Esophagus squamous epithelium (tissue), 5 donors: ENCODE measurements at places on chromosomes 11 and 22.

GRCh38 chr11:75249704-75250103, 9.1 kb downstream of the TPBGL start:
- DNase-seq = no peak

- DNase-seq = no peak
Measured at GRCh38 chr22:48784701-48785503, 1042.8 kb downstream of the BRD1 start.

DNA sequence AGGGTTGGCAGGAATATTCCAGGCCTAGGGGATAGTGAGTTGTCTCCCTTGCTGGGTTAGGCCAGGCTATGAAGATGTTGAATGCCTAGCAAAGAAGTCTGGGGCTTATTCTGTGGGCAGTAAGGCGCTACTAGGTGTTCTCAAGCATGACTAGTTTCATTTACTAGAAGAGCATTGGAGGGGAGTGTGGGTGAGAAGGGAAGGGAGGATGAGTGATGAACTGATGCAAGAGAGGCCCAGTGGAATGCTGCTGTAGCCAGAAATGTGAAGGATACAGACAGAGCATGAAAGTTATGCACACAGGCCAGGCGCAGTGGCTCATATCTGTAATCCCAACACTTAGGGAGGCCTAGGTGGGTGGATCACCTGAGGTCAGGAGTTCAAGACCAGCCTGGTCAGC, 33.5 kb downstream of the POU2F3 start:
- DNase-seq = no peak

DNA sequence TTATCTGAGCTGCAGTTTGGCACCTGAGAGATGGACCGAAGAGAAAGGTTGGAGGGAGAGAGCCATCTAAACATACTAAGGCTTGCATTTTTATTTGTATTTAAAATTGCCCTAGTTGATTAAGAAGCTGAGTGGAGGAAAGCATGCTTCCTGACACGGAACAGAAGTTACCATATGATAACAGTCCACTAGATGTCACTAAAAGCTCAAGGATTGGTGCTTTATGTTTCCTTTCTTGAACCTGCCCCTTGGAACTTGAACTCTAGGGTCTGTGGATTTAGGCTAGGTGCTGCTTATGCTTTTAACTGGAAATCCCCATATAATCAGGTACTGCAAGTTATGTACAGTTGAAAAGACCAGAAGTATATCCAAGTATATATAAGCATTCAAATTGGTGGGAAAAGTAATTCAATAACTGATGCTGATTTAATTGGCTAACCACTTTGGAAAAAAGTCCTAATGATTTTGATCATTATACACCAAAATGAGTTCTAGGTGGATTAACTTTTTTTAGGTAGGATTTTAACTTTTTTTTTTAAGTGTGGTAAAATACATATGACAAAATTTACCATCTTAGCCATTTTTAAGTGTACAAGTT, 9.5 kb downstream of the RBMXL2 start:
- DNase-seq = no peak

DNA sequence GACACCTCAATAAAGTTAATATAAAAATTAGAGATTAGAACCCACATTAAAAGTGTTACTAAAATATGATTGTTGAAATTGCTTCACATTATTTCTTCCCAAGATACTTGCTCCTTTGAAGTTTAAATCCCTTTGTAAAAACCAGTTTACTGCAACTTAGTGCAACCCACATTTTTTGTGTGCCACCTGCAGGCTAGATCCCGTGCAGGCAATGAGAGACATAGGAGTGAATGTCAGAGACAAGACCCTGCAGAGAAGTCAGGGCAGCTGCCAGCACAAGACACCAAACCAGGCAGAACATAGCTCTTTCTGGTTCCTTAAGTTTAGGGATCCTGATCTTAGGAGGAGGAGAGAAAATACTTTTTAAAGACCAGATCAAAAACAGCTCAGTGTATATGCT, 142.8 kb upstream of the MTNR1B start:
- DNase-seq = no peak

GRCh38 chr22:32699686-32700085, 101.8 kb upstream of the TIMP3 start:
- no peak for DNase-seq

GRCh38 chr22:35394011-35394312, 6.0 kb upstream of the MCM5 start:
- DNase-seq = no peak

GRCh38 chr11:57804466-57804865, 42.9 kb downstream of the CTNND1 start:
- DNase-seq = no peak

DNA sequence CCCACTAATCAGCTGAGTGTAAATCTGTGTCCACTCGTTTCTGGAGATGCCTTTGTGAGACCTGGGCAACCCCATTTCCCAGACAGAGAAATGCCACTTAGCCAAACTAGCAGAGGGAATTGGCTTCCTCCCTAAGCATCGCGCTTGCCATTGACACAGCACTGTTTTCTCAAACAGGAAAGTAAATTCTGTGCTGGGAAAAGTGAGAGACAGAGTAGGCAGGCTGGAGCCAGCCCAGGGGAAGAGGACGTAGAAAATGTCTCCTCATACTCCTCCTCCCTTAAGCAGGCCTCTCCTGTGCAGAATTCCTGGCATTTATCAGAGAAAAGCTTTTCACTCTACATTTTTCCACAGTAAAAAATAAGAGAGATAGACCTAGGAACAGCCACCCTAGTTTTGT, 99.1 kb upstream of the AMOTL1 start:
- DNase-seq = no peak

DNA sequence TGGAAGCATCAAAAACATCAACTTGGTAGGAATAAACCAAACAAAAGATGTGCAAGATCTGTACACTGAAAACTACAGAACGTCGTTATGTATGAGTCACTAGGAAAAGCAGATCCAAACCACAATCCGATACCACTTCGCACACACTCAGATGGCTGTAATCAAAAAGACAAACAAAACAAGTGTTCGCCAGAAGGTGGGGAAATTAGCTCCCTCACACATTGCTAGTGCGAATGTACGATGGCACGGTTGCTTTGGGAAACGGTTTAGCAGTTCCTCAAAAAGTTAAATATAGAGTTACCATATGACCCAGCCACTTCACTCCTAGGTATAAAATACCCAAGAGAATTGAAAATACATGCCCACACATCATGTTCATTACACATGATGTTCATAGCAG, 14.8 kb upstream of the CARD10 start:
- DNase-seq = no peak

GRCh38 chr11:57349491-57350274, 11.5 kb downstream of the P2RX3 start:
- no peak for DNase-seq

DNA sequence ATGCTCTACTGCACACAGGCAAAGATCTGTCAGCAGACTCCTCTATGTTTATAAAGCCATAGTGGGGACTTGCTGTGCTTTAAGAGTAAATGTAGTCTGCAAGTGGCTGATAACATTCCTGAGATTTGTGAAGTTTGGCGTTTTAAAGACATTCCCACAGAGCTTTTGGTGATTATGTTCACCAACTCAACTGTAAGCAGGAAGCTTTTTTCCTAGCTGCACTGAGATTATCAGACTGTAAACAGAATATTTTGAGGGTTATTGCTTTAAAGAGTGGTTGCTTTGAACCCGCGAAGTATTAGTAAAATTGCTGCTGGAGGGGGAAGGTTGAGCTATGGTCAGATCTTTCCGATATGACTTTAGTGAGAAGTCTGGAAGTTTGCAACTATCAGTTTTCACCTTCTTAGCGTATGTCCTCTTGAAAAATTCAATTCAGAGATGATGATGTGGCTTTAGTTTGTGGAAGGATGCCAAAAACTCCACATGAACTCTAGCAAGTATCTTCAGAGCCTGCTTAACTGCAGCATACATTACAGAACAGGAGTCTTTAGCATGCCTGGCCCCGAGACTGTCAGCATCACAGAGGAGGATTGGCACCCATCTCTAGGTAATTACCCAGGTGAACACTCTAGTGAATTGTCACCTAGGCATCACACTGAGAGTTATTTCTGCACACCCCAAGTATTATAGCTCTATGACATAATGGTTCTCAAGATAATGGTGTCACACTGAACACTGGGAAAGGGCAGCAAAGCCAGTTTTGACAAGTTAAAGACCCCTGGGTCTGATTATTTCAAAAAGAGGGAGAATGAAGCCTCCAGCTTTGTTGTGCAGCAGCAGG, 89.9 kb downstream of the MTNR1B start:
- no peak for DNase-seq

GRCh38 chr22:17774206-17774925, at the start of gene BID:
BID (minus strand) TSS chr22:17774469; CDS start chr22:17750116, 24,353 bp downstream.
- DNase-seq = no peak

GRCh38 chr11:12258451-12258850, 118.9 kb upstream of the PARVA start:
- no peak for DNase-seq

DNA sequence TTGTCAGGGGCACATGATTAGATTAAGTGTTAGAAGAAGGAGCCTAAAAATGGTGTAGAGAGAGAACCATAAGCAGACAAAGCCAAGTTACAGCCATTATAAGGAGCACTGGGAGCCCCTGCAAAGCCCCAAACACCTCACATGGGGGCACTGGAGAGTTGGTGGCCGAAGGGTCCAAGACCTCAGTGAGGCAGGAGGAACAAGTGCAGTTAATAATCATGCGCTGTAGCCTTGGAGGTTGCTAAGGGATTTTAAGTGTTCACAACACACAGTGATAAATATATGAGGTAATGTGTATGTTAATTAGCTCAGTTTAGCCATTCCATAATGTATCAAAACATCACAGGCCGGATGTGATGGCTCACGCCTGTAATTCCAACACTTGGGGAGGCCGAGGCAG, 54.4 kb upstream of the JAM3 start:
- no peak for DNase-seq

- no peak for DNase-seq
Measured at GRCh38 chr11:134481933-134482527, 70.0 kb upstream of the B3GAT1 start.

- DNase-seq = no peak
Measured at GRCh38 chr11:16993495-16993894, 20.7 kb downstream of the PLEKHA7 start.

- DNase-seq = no peak
Measured at GRCh38 chr11:79794057-79794456, 353.2 kb upstream of the TENM4 start.

DNA sequence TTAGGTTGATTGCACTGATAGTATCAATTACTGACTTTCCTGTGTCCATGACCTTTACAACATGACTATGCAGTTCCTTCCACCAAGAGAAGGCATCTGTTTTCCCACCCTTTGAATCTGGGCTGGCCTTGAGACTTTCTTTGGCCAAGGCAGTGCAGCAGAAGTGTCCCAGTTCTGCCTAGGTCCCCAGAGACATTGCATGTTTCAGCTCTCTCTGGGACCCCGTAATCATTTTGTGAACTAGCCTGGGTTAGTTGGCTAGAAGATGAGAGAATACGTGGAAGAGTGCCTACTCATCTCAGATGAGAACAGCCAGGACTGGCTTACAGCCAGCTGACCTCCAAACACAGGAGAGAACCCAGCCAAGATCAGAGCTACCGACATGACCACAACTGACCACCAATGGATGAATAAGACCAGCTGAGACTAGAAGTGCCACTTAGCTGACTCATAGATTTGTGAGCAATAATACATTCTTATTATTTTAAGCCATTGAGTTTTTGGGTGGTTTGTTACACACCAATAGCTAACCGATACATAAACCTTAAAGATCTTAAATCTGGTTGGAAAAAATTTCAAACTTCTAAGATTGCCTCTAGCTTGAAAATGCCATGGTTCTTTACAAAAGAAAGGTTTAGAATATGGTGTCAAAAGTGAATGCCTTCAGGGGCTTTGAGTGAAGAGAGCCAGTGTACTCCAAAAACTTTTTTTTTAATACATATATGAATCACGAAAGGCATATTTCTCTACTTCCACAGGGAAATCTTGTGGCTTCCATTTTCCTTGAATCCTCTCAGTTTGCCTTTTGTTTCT, 145.2 kb downstream of the FBXO7 start:
- no peak for DNase-seq

- no peak for DNase-seq
Measured at GRCh38 chr11:13210424-13210823, 67.2 kb upstream of the BMAL1 start.
